AG04449 (cell line): ENCODE measurements at places on chromosomes 6 and 20.

DNA sequence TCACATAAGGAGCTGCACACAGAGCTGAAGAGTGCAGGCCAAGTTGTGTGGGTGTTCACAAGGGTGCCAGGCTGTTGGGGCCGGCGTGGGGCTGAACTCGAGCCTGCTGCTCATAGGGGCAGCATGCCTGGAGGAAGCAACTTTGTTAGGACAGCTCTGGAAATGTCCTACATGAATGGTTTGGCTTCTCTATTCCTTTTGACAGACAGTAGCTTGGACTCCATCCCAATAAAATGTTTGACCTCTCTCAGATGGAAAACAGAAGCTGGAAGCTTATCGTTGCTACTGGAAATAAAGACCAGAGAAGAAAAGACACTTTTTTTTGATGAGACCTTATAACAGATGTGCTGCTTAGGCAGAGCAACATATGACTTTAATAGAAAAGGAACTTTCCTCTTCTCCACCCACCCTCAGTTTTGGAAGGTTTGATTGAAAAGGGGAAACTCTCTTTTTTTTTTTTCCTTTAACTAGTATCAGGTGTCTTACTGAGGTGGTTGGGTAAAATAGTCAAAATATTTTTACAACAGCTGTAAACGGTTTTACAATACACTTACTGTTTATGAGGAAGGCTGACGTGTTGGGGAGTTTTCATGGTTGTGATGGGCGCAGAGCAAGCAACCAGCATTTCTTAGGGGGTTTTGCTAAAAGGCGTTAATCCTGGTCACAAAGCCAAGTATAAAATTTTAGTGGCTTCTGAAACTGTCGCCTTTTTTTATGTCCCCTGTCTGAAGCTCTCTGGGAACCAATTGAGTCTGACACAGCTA is 80.7 kb upstream of the EEF1E1 start:
- DNase-seq, result no peak

DNA sequence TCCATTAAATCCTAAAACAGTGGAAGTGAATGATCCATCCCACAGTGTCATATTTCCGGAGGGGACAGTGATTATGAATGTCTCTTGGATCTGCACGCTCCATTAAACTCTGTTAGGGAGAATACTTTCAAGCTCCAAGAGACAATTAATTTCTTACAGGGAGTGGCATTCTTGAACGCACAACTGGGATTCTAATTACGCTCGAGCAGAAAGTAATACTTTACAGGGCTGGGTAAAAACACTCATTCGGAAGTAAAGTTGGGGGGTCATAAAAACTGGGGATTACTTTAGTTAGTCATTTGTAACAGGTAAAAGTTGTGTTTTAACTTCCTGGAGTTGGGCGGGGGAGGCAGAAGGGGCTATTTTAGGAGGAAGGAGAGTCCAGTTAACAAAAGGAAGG is 151.8 kb downstream of the ZFP64 start:
- no peak for DNase-seq

- DNase-seq, result no peak
These were observed 46.8 kb upstream of the RREB1 start for GRCh38 chr6:7060769-7061516.

- no peak for DNase-seq
These were observed 15.7 kb downstream of the FOXQ1 start for GRCh38 chr6:1327630-1328029.

DNA sequence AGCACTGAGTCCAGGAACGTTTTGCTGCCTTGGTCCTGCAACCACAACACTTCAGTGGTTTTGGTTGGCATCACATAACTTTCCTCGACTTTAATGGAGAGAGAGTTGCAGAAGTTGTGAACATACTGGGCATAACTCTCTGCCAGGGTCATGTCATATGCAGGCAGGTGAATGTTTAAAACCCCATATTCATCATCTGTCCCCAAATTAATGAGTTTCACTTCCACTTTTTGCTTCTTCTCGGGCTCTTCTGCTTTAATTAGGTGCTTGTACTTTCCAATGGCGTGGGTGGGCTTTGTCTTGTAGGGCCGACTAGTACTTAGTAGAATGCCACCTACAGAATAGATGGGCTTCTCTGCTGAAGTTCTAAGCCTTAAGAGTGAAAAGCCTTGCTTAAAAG is 45.2 kb upstream of the TFAP2A start:
- no peak for DNase-seq

DNA sequence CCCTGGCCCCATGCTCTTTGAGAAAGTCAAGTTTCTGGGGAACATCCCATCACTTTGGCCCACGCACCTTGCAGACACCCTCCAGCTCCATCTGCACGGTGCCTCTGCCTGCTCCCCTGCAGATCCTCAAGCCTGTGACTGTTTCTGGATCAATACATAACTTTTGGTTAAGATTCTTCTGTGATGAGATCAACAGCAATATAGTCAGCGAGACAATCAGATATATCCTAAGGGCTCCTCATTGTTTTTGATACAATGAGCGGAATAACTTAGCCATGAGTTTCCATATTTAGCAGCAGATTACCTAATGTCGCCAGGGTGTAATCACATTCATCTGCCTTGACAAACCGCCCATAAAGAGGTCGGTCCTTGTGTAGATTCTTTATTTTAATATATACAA is 109.3 kb upstream of the MTHFD1L start:
- DNase-seq, result no peak

DNA sequence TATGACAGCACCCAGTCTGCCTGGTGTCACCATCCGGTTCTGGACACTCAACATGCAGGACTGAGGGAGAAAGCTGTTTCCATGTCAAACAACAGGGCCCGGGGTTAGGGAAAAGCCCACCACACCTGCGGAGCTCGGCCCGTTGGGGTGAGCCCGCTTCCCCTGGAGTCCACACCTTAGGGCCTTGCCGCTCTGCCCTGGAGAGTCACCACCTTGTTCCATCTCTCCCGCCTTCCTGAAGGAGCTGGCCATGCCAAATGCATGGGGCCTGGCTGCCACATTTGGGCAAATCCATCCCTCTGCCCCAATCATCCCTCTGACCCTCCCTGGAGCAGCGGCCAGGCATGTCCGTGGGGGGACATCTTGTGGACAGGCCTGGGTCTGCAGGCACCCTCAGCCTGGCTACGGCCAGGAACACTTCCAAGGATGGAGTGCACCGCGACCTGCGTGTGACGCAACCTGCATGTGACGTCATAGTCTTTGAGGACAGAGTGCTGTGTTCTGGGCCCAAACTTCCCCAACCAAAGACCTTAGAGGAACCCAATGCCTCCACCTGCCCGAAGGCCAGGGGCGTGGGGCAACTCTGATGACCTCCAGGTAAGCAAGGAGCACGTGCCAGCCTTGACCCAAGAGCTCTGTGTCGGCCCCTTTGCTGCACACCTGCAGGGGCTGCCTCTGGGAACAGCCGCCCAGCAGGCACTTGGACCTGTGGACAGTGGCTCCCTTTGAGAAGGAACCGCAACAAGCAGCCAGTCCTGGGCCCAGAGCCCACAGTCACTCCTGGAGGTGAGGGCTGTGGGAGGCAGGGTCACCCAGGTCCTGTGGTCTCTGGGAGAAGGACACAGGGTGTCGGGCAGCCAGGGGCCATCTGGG is 1.7 kb downstream of the CABLES2 start:
- no peak for DNase-seq

- DNase-seq, result no peak
These were observed 17.5 kb upstream of the ZNF831 start for GRCh38 chr20:59145924-59146779.

GRCh38 chr6:24778121-24778520 is 3.4 kb downstream of the GMNN start:
- DNase-seq, result no peak

- DNase-seq, result no peak
These were observed 520.0 kb upstream of the HS3ST5 start for GRCh38 chr6:114862819-114863218.

DNA sequence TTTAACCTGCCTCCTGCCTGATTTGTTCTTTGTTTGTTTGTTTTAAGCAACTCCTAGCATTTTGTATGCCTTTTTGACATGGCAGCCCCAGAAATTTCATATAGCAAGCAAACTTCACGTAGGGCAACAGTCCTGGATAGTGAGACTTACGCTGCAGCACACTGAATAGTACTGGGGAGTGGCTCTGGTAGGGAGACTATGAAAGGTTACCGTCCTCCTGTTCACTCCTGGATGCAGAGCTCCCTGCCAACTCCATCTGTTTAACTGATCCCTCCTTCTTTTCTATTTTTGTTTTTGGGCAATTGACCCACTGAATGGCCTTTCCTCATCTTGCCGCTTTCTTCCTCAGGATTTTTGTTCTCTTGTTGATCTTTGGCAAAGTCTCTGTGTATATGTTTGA is 44.5 kb upstream of the BMP6 start:
- DNase-seq, result no peak
